ENCODE measurements at places on chromosomes 16 and 17.

DNA sequence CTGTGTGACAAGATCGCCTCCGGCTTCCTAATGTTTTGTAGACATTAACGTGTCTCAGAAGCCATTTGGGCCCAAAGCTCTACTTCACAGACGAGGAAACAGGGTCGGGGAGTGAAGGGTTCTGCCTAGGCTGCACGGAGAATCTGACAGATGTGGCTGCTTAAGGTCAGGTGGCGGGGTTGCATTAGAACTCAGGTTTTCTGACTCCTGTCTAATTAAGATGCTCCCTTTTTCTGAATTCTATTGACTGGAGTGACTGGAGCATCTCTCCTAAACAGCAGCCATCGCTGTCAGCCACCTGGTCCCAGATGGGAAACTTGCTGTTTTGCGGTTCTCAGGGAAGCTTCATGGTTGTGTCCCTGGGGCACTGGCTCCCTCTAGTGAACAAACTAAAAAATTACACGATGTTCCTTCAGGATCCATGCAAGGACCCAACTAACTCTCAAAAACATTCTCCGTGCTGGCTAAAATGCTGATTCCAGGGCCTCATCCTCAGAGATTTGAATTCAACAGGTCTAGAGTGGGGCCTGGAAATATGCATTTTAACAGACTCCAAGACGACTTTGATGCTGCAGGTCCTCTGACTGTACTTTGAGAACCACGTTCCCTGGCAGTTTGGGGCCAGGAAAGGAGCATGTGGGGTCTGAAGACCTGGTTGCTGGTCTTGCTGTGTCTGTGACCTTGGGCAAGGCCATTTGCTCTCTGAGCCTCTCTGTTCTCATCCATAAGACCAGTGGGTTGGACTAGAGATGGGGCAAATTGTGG, 117.4 kb downstream of the IRF8 start:
- DNase-seq: peak; percentile 50

GRCh38 chr16:52825892-52826291, 226.8 kb downstream of the CHD9NB start:
- DNase-seq: no peak

- peak; percentile 67 for DNase-seq
Measured at GRCh38 chr16:87860553-87861299, 8.6 kb downstream of the SLC7A5 start.

- DNase-seq: no peak
Measured at GRCh38 chr16:6309271-6309670, 1023.4 kb upstream of the RBFOX1 start.

DNA sequence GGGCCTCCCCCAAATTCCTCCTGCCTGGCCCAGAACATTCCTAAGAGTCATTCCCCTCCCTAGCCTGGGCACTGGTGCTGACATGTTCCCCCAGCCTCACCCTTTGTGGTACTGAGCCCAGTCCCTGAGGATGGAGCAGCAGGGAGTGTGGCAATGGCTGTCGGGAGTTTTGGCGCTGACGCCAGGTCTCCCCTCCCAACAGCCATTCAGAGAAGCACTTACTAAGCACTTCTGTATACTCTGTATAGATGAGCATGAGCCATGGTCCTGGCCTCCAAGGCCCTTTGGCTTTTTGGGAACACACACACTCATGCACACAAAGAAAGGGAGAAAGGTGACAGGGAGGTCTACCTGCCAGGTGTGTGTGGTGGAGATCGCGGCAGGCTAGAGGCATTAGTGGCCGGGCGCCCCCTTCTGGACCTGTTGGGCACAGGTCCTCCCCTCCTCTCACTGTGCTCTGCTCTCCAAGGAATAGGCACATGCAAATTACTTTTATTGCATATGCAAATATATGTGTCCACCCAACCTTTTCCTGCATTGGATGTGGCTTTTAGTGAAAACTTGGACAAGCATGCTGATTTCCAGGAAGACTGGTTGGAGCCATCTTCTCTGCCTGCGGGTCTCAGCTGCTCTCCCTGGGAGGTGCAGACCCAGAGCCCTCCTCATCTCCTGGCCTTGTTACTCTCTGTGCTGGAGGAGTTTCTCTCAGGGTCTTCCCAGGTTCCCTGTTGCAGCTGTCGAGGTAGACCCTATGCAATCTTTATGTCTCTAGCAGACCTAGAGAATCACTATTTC, 17.4 kb upstream of the C17orf107 start:
- peak; percentile 24 for DNase-seq

DNA sequence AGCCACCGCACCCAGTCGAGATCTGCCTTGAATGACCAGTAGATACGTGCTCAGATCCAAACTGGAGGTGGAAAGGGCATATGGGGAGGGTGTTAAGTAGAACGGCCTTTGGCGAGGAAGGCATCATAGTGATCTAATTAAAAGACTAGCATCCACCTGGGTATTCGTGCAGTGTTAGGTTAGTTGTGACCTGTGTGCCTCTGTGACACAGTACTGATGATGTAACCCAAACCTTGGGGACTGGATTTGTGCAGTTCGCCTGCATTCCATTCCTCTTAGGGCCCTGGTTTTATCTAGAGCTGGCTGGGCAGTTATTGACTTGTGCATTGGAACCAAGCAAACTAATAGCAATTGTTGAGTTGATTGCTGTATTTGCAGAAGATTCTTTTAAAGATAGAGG, 47.9 kb downstream of the SNX29 start:
- no peak for DNase-seq

- no peak for DNase-seq
Measured at GRCh38 chr17:47176389-47176826, 12.7 kb downstream of the CDC27 start.

DNA sequence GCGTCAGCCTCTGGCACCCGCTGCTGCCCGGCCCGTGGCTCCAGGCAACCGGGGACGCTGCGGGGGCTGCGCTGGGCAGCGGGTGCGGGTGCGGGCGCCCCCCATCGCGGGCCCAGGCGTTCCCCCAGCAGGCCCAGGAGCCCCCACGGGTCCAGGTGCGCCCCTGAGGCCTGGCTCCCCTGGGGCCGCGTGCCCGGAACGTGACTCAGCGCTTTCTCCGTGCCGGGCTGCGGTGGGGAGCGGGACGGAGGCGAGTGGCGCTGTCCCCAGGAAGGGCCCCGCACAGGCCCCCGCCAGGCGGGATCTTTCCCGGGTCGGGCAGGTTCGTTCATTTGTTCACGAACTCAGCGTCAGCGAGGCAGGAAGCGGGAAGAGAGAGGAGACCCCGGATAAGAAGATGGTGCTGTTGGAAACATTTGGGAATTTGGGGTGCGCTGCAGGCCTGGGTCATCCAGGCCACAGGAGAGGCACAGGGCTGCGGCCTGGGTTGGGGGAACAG, 18.4 kb upstream of the EXOC7 start:
- DNase-seq: peak; percentile 37

DNA sequence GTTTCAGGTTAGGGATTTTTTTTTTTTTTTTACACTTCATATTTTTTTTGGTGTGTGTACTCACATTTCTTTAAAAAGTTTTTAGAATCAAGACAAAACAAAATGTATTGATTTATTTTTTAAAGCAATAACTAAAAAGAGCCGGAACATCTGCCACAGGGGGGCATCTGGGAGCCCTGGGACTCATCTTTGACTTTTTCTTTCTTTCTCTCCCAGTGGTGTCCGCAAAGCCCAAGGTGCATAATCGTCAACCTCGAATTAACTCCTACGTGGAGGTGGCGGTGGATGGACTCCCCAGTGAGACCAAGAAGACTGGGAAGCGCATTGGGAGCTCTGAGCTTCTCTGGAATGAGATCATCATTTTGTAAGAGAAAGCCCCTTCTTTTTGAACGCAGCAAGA, 36.3 kb downstream of the WWP2 start:
- DNase-seq: no peak

DNA sequence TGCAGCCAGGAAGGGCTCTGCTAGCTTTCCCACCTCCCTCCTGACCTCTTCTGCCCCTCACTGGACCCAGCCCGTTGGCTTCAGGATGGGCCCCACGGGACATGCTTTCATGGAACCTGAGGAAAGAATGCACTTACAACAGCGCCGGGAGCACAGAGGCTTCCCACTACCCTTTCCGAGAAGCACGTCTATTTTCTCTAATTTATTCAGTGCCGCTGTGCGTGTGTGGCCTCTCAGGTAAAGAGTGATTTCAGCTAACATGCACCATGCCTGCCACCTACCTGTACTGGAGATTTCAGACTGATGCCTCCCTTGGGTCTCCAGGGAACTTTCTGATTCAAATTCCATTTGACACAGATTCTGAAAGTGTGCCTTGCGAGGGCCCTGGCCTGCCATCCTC, 140.1 kb downstream of the CYLD start:
- no peak for DNase-seq

DNA sequence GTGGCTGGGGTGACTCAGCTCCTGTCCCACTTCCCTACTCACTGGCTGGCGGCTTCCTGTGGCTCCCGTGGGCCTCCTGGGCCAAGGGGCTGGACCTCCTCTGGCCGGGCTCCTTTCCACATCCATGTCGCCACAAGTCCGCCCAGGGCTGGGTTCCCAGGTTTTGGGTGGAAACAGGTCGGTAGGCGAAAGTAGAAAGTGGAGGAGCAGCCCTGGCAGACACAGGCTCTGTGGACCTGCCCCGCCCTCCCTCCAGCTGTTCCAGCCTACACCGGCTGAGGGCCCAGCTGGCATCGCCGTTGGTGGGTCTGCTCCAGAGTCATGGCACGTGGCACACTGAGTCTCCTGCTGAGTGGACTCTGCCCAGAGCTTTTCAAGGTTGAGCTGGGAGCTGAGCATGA, 28.7 kb downstream of the GSE1 start:
- no peak for DNase-seq

DNA sequence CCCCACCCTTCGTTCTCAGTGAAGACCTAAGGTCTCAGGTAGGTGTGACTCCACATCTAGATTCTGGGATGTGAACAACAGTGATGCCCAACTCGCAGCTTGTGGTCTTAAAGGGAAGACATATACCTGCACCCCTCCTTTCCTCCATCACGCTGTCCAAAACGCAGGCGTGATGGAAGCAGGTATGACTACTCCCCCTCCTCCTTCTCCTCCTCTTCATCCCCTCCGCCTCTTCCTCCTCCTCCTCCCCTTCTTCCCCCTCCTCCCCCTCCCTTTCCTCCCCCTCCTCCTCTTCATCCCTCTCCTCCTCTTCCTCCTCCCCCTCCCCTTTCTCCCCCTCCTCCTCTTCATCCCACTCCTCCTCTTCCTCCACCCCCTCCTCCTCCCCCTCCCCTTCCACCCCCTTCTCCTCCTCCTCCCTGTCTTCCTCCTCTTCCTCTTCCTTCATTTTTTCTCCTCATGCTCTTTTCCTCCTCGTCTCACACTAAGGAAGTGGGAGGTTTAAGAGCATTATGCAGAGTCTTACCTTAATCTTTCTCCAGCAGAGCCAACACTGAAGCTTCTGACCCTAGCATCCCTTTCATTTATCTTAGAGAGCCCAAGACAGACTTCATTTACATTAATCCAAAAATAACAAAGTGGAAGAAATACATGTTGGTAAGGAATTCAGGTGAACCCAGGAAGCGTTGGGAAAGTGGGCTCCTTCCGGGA, 352.5 kb downstream of the FOXL1 start:
- no peak for DNase-seq

GRCh38 chr17:56983366-56983765, 5.4 kb downstream of the SCPEP1 start:
- no peak for DNase-seq

- no peak for DNase-seq
Measured at GRCh38 chr17:60335289-60335688, 56.6 kb downstream of the USP32 start.

GRCh38 chr16:12010388-12011251, 34.1 kb downstream of the SNX29 start:
- no peak for DNase-seq

DNA sequence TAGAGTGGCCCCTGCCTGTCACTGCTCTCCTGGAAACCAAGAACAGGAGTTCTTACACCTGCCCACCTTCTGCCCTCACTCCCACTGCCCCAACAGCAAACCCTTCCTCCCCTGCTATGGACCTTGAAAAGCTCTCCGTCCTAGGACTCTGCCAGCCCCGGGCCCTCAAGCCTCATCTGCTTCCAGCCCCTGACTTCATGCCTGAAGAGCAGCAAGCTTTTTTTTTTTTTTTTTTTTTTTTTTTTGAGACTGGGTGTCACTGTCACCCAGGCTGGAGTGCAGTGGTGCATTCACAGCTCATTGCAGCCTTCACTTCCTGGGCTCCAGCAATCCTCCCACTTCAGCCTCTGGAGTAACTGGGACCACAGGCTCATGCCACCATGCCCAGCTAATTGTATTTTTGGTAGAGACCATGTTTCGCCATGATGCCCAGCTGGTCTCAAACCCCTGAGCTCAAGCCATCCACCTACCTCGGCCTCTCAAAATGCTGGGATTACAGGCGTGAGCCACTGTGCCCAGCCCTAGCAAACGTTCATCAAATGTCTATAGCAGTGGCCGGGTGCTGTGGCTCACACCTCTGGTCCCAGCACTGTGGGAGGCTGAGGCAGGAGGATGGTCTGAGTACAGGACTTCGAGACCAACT, 16.9 kb downstream of the CARHSP1 start:
- DNase-seq: no peak

DNA sequence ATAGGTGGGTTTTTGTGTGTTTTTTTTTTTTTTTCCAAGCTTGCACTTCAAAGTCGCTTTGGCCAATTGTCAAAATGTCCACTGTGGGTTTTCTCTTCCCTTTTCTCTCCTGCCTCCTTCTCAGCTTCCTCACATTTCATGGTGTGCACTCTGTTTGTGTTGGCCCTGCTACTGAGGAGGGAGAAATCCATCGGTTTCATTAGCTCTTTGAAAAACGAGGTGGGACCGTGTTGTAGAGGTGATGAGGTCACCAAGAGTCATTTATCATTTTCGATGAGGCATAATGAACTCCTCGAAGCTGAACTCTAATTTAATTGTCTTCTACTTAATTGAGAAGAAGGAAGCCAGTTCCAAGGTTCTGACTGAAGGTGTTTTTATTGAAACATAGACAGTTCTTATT, 174.4 kb upstream of the TOX3 start:
- no peak for DNase-seq

DNA sequence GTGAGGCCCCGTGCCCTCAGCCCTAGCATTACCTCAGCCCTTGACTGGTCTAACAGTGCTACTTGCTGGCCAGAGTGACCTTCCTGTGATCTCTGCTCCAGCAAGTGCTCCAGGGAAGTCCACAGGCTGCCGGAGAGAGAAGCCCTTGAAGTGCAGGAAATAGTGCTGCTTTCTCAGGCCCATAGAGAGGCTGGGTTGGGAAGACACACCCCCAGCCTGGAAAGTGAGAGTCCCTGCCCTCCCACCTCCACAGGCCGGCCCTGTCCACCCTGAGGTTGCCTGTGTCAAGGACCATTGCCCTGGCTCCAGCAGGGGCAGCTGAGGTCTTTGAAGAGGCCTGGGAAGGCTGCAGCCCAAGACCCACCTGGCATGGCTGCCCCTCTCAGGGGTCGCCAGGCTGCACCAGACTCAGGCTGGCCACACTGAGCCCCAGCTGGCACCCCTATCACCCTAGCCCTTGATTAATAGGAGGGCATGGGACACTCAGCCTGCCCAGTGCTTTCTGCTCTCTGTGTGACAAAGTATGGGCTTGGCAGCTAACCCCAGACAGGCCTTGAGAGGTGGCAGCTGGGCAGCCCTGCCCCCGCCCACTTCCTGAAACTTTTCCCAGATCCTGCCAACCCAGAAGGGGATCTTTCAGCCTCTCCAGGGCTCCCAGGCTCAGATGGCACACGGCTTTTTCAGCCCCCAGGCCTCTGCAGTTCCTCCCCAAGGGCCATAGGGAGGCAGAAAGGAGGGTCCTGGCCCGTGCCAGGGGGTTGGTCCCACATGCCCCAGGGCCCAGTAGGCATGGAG, 21.7 kb downstream of the ATP6V0D1 start:
- DNase-seq: no peak

- no peak for DNase-seq
Measured at GRCh38 chr17:6556121-6557039, at the start of gene PITPNM3. PITPNM3 (minus strand) TSS chr17:6556555; CDS start chr17:6556406, 149 bp downstream.

Data from fibroblast of upper back skin (primary cell).